ENCODE measurements at places on chromosomes 2 and 18.

DNA sequence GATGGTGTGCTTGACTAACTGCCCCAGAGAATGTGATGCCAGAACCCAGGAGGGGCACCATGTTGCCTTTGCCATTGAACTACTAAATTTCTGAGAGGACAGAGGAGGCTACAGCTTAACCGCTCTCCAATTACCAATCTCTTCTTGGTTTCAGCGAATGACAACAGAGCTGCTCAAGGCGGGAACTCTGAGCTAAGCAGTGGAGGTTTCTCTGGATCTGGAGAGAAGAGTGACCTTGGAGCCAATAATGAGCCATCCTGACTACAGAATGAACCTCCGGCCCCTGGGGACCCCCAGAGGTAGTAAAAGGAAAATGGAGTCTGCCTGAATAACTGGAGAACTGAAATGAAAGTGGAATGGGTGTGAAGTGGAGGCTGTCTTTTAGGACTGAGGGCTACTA, 53.2 kb downstream of the DIS3L2 start:
- DNase-seq = no peak

DNA sequence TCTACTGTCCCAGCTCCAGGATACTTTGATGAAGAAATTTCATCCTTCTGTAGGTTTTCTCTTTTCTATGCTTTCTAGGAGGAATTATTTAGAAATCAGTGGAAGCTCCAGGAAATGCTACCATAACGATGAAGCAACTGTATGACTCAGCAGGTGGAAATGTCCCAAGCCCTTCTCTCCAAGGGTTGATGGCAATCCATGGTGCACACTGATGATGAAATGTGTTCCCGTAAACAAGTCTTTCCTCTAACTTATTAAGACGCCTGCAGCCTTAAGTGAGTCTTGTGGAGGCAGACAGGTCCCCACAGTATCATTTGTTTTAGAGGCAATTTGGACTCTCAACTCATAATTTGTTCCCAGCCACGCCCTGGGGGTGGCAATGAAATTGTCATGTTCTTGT, 777.6 kb upstream of the SOX11 start:
- no peak for DNase-seq

DNA sequence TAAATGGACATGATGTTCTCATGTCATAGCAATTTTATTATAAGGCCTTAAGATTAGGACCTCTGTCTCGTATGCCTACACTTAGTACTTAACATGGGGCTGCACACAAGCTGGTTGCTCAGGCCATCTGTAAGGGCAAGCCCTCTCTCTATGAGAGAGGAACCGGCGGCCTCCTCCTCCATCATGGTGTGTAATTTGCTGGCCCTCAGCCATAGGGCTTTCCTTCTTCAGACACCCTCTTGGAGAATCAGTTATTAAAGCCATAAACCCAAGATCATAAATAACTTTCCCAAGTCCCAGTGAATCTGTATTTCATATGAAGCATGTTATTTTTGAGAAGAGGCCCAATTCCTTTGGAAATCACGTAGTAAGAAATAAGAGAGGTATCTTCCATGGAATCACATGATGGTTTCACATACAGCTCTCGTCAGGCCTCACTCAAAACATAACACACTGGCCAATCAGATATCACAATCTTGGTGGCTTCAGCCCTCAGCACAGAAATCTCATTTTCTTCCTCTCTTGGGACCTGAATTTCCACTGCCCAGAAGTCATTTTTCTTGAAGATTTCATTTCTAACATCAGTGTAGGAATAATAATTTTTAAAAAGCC, 92.6 kb downstream of the RDH14 start:
- DNase-seq = no peak

DNA sequence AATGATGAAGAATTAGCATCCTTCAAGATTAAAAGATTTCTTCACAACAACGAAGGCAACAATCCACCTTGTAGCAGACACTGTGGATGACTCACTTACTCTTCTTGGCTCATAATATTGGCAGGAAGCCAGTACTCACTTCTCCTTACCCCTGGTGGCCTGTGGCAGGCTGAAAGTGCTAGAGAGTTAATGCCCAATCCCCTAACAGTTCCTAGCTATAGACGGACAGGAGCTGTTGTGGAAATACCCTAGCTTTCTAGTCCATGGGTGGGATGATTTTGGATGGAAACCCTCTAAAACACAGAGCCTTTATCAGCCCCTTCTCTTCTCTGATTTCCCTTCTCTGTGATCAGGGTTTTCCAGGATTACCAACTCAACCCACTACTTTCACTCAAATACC, 128.6 kb upstream of the NYAP2 start:
- DNase-seq = peak; percentile 2

- DNase-seq = no peak
Measured at GRCh38 chr18:36217348-36217747, 30.1 kb downstream of the MOCOS start.

- DNase-seq = no peak
Measured at GRCh38 chr2:195356026-195356425, 301.0 kb upstream of the SLC39A10 start.

GRCh38 chr2:42598656-42599055, 30.2 kb downstream of the MTA3 start:
- no peak for DNase-seq

GRCh38 chr2:224407241-224407701, 5.4 kb upstream of the FAM124B start:
- no peak for DNase-seq

DNA sequence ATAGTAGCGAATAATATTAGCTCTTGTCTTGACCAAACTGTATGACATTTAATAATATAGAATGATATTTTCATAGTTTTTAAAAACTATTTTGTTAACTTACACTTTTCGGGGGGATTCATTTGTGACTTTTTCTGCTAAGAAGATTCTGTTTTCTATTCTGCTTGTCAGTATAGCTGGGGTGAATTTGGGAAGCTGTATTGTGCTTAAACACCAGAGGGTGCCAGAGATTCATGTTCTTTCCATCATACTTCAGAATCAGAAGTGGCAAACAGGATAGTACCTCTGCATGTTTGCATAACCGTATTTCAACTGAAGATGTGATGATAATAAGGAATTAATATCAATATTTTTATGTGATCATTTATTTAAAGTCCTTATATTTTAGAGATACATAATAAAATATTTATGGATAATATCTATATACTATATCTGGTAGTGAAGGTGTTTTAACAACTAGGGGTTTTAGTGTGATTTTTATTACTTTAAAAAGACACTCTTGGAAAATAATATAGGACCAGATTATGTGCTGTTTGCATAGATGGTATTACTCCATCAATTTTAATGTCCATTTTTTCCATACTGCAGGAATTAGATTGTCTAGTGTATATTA, 81.0 kb downstream of the TAF4B start:
- DNase-seq = peak; percentile 19

DNA sequence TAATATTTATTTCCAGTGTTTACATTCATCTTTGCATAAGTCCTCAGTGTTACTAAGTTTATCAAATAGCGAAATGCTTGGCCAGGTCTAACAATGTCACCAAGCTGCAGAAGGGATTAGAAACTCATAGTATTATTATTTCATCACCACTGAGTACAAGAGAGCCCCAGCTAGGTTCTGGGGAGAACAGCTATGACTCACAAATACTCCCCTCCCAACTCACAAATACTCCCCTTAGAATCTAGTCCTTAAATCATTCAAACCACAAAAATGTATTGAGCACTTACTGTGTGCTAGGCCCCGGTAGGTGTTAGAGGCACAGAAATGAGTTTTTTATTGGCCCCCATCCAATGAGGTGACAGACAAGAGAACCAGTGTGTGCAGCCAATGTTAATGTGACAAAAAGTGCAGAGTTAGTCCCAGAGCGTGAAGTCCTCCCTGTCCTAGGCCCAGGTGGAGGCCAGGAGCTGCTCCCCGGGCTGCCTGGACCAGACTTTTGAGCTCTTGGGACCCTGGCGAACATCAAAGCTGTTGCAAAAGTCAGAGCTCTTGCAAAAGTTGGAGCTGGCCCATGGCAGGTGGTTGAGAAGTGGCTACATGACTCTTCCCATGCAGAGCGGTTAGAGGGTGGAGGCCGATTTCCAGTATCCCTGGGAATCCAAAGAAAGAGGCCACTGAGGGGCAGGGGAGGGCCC, 9.8 kb downstream of the STEAP3 start:
- no peak for DNase-seq

GRCh38 chr2:17327649-17328048, 190.6 kb downstream of the RAD51AP2 start:
- DNase-seq = no peak

GRCh38 chr2:229874647-229875046, 47.2 kb downstream of the TRIP12 start:
- DNase-seq = no peak

- no peak for DNase-seq
Measured at GRCh38 chr18:36410346-36410745, 112.8 kb downstream of the FHOD3 start.

GRCh38 chr2:216142540-216142939, 33.4 kb downstream of the XRCC5 start:
- peak; percentile 32 for DNase-seq

- no peak for DNase-seq
Measured at GRCh38 chr2:1137913-1138391, 187.3 kb downstream of the SNTG2 start.

DNA sequence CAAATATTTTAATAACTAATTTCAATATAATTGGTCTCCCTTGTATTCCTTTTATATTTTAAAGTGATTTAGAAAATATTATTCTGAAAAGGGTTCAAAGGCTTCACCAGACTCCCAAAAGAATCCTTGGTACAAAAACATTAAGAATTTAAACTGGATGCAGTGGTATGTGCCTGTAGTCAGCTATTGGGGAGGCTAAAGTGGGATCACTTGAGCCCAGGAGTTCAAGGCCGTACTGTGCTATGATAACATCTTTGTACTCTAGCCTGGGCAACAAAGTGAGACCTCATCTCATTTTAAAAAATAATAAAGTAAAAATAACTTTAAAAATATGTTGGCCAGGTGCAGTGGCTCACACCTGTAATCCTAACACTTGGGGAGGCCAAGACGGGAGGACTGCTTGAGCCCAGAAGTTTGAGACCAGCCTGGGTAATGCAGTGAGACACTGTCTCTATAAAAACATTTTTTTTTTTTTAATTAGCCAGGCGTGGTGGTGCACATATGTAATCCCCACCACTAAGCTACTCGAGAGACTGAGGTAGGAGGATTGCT, 14.7 kb downstream of the NCL start:
- DNase-seq = no peak

DNA sequence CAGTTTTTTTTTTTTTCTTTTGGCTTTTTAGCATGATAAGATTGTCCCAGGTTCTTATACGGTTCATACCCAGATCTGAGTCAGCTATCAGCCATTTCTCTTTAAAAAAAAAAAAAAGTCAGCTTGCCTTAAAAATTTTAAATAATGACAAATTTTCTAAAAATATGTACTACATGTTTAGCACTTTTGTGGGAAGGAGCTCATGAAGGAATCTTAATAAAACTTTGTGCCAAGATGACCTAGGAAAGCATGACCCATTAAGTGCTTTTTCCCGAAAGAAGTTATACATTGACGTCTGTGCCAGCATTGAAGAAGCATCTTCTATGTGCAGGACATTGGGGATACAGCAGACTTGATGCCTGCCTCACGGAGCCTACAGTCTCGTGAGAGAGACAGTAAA, 4.5 kb upstream of the RBMS1 start:
- DNase-seq = no peak

GRCh38 chr2:126864861-126865260, 33.8 kb upstream of the TEX51 start:
- DNase-seq = no peak

DNA sequence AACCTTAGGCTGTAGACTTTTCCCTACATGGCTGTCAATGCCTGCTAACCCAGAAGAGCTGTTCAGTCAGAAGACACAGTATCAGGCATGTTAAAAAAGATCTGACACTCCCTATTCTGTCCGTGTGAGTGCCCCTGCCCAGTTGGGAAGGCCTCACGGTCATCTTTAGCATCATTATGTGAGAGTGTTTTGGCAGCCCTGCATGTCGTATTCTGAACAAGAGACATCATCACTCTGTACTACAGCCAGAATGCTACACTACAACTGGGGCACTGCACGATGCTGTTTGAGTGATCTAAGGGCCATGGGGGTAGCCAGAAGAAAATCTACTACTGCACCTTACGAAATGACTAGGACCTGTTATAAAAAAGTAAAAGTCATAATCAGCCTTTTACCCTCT, 67.2 kb downstream of the GREB1L start:
- DNase-seq = no peak

- DNase-seq = no peak
Measured at GRCh38 chr2:110766291-110766690, 33.9 kb downstream of the ACOXL start.

- DNase-seq = no peak
Measured at GRCh38 chr2:159146996-159147666, 139.4 kb downstream of the WDSUB1 start.

GRCh38 chr2:70823249-70823648, 2.9 kb upstream of the CLEC4F start:
- DNase-seq = no peak

GRCh38 chr2:204611017-204611631, 65.8 kb downstream of the PARD3B start:
- no peak for DNase-seq

DNA sequence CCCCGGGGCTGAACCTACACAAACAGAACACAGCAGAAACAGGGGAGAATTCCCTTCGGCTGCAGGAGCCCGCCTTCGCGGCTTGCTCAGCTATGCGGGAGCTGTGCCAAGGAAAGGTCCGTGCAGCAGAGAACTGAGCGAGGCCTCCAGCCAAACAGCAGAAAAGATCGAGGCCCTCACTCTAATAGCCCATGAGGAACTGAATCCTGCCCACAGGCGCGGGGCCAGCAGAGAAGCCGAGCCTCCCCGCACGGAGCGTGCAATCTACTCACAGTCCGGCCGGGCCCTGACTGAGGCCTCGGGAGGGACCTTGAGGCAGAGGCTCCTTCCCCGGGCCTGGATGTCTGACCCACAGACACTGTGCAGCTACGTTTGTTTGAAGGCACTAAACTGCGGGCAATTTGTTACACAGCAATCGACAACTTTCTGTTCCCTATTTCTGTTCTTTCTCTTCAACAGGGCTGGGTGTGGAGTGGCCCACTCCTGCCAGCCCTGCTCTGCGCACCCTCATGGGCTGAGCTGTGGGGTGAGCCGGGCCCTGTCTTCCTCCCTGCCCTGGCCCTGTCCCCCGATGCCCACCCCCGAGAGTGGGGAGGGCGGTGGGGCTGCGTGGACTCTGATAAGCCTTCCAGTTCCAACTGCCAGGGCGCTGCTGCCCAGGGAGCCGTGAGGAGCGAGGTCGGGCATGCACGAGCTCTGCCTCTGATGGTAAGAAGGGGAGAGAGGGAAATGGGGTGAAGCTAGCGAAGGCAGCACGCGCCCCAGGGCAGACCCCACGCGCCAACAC, 13.7 kb downstream of the HES6 start:
- no peak for DNase-seq

- no peak for DNase-seq
Measured at GRCh38 chr2:174593041-174593440, 4.6 kb downstream of the WIPF1 start.

Data from GM12892 (cell line).